ENCODE measurements at places on chromosomes 16 and 17.

DNA sequence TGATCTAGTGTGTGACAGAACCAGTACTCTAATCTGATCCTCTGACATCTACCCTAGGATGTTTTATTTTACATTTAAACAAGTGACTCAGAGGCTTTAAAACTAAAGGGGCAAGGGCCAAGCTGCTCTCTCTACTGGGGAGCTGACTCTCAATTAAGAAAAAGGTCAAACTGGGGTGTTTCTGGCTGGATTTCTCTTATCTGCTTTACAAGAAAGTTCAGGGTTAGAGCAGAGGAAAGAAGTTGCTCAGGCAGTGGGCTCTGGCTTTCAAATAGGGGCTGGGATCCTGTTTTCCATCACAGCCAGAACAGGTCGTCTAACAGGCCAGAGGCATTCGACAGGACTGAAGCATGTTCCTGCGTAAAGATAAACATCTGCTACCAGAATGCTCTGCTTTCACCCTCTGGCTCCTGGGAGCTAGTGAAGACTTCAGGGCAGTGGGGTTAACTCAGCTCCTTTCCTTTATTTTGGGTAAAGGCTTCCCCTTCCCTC lies 8.5 kb downstream of the MMP28 start:
- DNase-seq = no peak

GRCh38 chr17:80815151-80815681 lies 176.4 kb upstream of the CHMP6 start:
- no peak for DNase-seq

DNA sequence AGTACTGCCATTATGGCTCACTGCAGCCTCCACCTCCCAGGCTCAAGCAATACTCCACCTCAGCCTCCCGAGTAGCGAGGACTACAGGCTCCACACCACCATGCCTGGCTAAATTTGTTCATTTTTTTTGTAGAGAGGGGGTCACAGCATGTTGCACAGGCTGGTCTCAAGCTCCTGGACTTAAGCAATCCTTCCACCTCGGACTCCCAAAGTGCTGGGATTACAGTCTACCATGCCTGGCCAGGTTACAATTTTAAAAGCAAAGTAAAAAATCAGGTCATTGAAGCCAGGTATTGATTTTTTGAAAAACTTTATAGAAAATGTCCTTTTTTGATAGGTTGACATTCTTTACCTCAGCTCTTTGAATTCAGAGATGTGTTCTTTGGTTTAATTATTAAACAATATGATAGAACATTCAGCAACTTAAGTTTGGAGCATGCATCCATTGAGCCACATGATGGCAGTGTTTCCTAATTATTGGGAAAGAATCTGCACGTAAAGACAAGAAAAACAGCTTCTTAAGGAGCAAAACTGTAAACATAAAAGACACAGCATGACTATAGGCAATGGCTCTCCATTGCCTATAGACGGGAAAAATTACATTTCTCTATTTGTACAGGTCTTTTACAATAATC lies 1.7 kb upstream of the SLC16A11 start:
- no peak for DNase-seq

DNA sequence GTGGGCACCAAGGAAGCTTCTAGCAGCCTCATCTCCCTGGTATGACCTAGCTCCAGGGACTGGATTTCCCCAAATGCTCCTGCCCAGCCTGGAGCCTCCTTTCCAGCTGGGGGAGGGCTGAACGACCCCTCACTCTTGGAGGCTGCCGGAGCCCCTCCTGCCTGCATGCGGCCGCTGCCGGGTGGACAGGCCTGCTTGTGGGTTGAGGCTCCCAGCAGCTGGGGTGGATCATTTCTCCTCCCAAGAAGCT lies 213.6 kb downstream of the SEC14L1 start:
- no peak for DNase-seq

DNA sequence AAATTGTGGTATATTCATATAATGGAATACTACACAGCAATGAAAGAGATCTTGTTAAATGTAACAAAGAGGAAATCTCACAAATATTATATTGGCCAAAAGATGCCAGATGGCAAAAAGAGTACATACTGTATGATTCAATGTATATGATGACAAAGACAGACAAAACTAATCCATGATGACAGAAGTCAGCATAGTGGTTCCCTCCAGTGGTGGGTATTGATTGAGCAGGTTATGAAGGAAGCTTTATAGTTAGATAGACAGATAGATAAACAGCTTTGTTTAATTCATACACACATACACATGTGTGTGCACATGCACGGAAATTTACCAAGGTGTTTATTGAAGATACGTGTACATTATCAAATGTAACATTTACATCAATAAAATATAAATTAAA lies 74.4 kb upstream of the SMIM36 start:
- DNase-seq = no peak

Measured in esophagus squamous epithelium (tissue), 5 donors.